ENCODE measurements at places on chromosomes 6 and 20. TPM values are rescaled to one million over a fixed set of nuclear protein-coding genes. Genes with fewer than 3 reads are reported as not detected.
A peak's percentile ranks its signal among the peaks of the same experiment; 100 is the strongest.

- no peak for DNase-seq
- no peak overlapping the region for H3K27ac ChIP-seq
- no peaks in the 10 kb centered on the region for H3K36me3 ChIP-seq
- H3K4me3 ChIP-seq: no peak overlapping the region
Measured at GRCh38 chr6:4487538-4487937, 288.7 kb upstream of the CDYL start.

DNA sequence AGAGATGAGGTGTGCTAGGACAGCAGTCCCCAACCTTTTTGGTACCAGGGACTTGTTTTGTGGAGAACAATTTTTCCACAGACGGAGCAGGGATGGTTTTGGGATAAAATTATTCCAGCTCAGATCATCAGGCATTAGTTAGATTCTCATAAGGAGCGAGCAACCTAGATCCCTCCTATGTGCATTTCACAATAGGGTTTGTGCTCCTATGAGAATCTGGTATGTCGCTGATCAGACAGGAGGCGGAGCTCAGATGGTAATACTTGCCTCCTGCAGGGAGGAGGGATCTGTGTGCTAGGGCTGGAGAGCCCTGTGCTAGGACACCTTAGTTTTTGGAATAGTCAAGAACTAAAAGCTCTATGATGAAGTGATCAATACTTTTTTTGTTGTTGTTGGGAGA lies 2.5 kb downstream of the SMIM13 start:
- H3K4me1 ChIP-seq: peaks cover 18% of the 10 kb centered on the region
- H3K36me3 ChIP-seq: no peaks in the 10 kb centered on the region
- no peak for DNase-seq

GRCh38 chr6:11322252-11322885 lies 89.9 kb upstream of the NEDD9 start:
- no peak overlapping the region for H3K4me3 ChIP-seq
- H3K4me1 ChIP-seq: peaks cover 15% of the 10 kb centered on the region
- no peaks in the 10 kb centered on the region for H3K27me3 ChIP-seq
- no peaks in the 10 kb centered on the region for H3K36me3 ChIP-seq
- DNase-seq: no peak
- H3K27ac ChIP-seq: no peak overlapping the region

- H3K27me3 ChIP-seq: no peaks in the 10 kb centered on the region
- DNase-seq: peak; percentile 69
Measured at GRCh38 chr20:51412333-51412871, 130.1 kb downstream of the NFATC2 start.

DNA sequence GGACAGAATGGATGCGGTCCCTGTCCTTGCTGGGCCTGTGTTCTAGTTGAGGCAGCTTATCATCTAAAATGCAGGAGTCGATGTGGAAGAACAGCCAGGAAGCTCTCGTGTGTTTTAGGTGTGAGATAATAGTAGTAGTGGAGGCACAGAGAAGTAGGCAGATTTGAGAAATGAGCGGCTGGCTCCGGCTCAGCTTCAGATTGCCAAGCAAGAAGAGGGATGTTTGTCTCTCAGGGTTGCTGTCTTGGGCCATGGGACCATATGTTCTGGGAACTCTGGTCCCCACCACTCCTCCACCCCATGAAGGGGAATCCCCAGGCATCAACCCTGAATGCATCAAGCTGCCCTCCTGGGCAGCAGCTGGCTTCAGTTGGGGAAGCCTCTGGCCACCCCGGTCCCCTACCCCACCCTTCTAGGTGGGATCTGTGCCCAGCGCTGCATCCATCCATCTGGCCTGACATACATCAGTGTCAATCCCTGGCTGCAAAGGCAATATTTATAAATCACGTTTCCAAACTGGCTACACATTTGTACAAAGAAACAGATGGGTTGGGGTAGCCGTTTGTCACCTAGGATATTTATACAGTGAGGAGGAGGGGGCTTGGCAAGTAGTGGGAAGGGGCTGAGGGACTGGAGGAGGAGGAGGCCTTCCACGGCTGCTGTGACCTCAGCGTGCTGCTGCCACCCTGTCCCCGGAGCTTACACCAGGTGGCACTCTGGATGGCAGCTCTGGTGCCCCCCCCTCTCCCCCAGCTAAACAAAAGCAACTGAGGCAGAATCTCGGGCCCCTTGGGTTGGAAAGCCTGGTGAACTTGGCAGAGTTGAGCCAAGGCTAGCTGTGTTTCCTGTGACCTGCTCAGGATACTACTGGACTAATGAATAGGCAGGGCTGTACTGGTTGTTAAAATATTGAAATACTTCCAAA lies 64.4 kb downstream of the CD40 start:
- no peak overlapping the region for H3K27ac ChIP-seq
- no peaks in the 10 kb centered on the region for H3K4me1 ChIP-seq
- DNase-seq: no peak

GRCh38 chr6:137067399-137067798 lies 22.6 kb upstream of the IL20RA start:
- no peak overlapping the region for H3K4me3 ChIP-seq
- H3K27me3 ChIP-seq: no peaks in the 10 kb centered on the region
- H3K27ac ChIP-seq: no peak overlapping the region
- no peaks in the 10 kb centered on the region for H3K4me1 ChIP-seq
- no peak for DNase-seq
- H3K36me3 ChIP-seq: no peaks in the 10 kb centered on the region

DNA sequence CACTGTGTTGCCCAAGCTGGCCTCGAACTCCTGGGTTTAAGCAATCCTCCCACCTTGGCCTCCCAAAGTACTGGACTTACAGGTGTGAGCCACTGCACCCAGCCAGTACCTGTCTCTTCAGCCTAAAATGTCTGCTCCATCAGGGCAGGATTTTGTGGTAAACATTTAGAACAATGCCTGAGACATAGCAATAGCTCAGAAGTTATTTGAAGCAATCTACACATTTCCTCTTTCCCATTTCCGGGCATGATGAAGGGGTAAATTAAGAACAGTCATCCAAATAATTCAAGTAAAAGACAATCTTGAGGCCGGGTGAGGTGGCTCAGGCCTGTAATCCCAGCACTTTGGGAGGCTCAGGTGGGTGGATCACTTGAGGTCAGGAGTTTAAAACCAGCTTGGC lies 69.0 kb upstream of the ZNF217 start:
- H3K4me1 ChIP-seq: peaks cover 5% of the 10 kb centered on the region
- no peaks in the 10 kb centered on the region for H3K27me3 ChIP-seq
- no peaks in the 10 kb centered on the region for H3K36me3 ChIP-seq
- no peak overlapping the region for H3K27ac ChIP-seq
- no peak overlapping the region for H3K4me3 ChIP-seq

GRCh38 chr6:90656325-90656724 lies 69.5 kb upstream of the MAP3K7 start:
- no peaks in the 10 kb centered on the region for H3K36me3 ChIP-seq
- no peak overlapping the region for H3K27ac ChIP-seq
- H3K27me3 ChIP-seq: no peaks in the 10 kb centered on the region
- no peak for DNase-seq
- no peak overlapping the region for H3K4me3 ChIP-seq

GRCh38 chr6:135145063-135145800 lies 35.9 kb upstream of the MYB start:
- no peaks in the 10 kb centered on the region for H3K36me3 ChIP-seq
- no peak overlapping the region for H3K4me3 ChIP-seq
- no peak overlapping the region for H3K27ac ChIP-seq
- peak; percentile 34 for DNase-seq

GRCh38 chr6:150410399-150410798 lies 41.6 kb downstream of the IYD start:
- H3K4me1 ChIP-seq: no peaks in the 10 kb centered on the region
- no peaks in the 10 kb centered on the region for H3K36me3 ChIP-seq
- H3K27me3 ChIP-seq: peaks cover 22% of the 10 kb centered on the region

GRCh38 chr20:32003325-32003724 lies 6.9 kb upstream of the CCM2L start:
- H3K4me3 ChIP-seq: no peak overlapping the region
- no peaks in the 10 kb centered on the region for H3K36me3 ChIP-seq
- no peaks in the 10 kb centered on the region for H3K27me3 ChIP-seq
- H3K27ac ChIP-seq: no peak overlapping the region
- peaks cover 17% of the 10 kb centered on the region for H3K4me1 ChIP-seq

DNA sequence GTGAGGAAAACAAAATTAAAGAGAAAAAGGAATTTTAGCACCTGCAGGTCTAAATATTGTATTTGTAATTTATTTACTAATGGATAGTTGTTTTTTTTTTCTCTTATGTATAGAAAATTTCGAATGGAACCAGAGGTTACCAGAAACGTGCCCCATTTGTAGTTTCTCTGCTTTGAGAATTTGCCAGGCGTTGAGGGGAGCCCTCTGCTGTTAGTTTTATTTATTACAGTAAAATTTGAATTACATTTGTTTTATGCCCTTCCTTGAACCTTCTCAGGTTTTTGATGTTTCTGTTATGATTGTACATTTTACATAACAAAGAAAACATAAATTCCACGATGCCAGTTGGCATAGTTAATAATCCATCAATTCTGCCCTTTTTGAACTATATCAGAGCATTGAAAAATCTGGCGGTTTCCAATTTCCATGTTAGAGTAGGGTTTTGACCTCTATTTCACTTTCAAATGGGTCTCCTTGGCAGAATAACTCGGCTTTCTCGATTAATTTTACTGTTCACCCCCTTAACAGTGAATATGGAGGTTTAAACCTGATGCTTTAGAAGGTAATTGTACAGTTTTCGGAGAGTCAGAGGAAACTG lies 35.1 kb upstream of the RFPL4B start:
- H3K4me1 ChIP-seq: no peaks in the 10 kb centered on the region
- no peak overlapping the region for H3K4me3 ChIP-seq
- no peaks in the 10 kb centered on the region for H3K27me3 ChIP-seq
- DNase-seq: peak; percentile 51
- no peak overlapping the region for H3K27ac ChIP-seq

- H3K27ac ChIP-seq: no peak overlapping the region
- H3K4me3 ChIP-seq: no peak overlapping the region
- H3K27me3 ChIP-seq: peaks cover 23% of the 10 kb centered on the region
- H3K36me3 ChIP-seq: no peaks in the 10 kb centered on the region
- no peaks in the 10 kb centered on the region for H3K4me1 ChIP-seq
Measured at GRCh38 chr6:111154981-111155380, 67.7 kb downstream of the SLC16A10 start.

DNA sequence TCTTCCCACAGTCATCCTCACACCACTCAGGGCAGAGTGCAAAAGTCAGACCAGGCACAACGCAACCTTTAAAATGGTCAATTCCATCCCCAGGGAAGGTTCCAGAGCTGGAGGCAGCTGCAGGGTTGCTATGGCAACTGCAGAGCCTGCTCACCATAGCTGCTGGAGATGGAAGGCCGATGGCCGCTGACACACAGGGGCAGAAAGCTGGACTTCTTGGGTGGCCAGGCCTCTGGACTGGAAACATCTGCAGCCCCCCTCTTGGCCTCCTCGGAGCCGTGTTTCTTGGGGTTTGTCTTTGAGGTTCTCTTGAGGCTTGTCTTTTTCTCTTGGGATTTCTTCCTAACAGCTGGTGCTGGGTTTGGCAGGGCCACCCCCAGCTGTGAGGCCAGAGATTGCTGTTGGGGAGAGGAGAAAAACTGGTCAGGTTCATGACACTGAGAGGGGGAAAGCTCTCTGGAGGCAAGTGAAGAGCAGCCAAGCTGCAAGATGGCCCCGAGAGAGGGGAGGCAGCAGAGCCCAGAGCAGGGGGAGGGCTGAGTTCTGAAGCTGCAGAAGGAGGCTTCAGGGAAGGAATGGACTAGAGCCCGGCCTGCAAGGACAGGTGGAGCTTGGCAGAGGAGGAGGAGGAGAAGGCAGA lies 10.2 kb downstream of the BNIP5 start:
- H3K27me3 ChIP-seq: peaks cover 31% of the 10 kb centered on the region
- no peaks in the 10 kb centered on the region for H3K36me3 ChIP-seq
- no peaks in the 10 kb centered on the region for H3K4me1 ChIP-seq
- no peak overlapping the region for H3K4me3 ChIP-seq
- no peak for DNase-seq

DNA sequence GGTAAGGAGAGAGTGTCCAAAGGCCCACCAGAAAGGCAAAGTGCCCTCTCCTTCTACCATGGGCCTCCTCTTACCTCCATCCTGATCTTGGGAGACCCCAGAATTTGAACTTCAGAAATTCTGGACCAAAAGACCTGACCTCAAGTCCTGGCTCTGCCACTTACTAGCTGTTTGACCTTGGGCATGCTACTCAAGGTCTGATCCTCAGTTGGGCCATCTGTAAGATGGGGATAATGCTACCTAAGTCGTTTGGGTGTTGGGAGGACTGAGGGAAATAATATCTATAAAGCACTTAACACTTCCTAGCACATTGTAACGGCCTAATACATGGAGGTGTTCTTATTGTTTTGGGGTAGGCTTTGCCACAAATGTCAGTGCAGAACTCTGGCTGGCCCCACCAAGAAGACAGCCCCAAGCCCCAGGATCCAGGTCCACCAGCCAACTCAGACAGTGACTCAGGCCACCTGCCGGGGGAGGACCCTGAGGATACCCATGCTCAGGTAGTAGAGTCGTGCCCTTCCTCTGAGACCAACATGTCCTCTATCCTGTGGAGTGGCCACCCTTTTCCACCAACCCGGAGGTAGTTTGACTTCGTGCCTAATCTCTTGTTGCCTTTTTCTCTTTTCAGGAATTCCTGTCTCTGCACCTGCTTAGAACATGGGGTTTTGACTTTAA lies 2.7 kb downstream of the PRICKLE4 start:
- H3K27ac ChIP-seq: no peak overlapping the region
- peaks cover 23% of the 10 kb centered on the region for H3K4me1 ChIP-seq
- no peaks in the 10 kb centered on the region for H3K27me3 ChIP-seq

DNA sequence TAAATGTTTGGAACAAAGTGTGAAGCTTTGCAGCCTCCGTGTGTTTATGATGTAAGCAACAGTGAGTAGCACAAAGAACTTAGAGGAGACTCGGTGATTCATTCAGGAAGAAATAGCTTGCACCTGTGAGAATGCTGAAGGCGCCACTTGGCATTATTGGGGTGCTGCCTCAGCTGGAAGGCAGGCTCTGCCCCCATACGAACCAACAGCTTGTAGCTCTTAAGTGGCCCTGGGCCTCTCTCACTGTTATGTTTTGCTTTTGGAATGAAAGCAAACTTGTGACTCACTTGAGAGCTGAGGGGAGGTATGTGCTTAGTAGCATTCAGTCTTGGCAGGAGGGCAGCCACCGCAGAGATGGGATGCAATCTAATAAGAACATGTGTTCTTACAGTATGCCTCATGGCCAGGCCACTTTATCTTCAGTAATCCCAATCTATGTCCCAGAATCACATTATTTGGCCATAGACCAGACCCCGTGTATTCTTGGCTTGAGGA lies 310.7 kb downstream of the EYA4 start:
- no peak overlapping the region for H3K4me3 ChIP-seq
- DNase-seq: no peak
- H3K36me3 ChIP-seq: no peaks in the 10 kb centered on the region
- H3K4me1 ChIP-seq: no peaks in the 10 kb centered on the region

GRCh38 chr6:111925296-111925695 lies 52.0 kb upstream of the FYN start:
- no peaks in the 10 kb centered on the region for H3K36me3 ChIP-seq
- H3K27ac ChIP-seq: no peak overlapping the region
- no peak overlapping the region for H3K4me3 ChIP-seq
- peaks cover 7% of the 10 kb centered on the region for H3K4me1 ChIP-seq
- no peaks in the 10 kb centered on the region for H3K27me3 ChIP-seq
- DNase-seq: peak; percentile 59

ELOVL4 gene
- 4.1 TPM for total RNA-seq

POPDC3 gene
- 1.7 TPM for total RNA-seq

SLC52A3 gene
- not detected for total RNA-seq
